ENCODE measurements at places on chromosomes 7 and 10.

- H3K4me3 ChIP-seq: no peak overlapping the region
- peaks cover 35% of the 10 kb centered on the region for H3K4me1 ChIP-seq
- H3K27ac ChIP-seq: no peak overlapping the region
- no peaks in the 10 kb centered on the region for H3K36me3 ChIP-seq
- no peak for DNase-seq
Measured at GRCh38 chr7:129617652-129618051, 6.1 kb downstream of the NRF1 start.

DNA sequence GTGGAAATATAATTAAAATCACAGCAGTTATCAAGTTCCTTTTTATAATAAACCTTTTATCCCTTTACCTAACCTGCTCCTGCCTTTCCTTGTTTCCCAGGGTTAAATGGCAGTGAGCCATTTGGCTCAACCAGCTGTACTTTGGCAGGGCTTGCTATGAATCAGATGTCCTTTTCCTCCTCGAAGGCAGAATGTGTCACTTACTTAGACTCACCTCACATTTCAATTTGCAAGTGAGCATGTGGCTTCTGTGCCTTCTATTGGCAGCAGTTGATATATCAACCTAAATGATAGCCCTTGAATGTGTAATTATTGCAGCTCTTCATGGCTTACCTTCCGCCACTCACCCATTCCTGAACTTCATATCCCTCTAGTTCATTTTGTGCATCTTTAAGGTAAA lies 301.7 kb downstream of the CSTF2T start:
- H3K4me1 ChIP-seq: no peaks in the 10 kb centered on the region
- no peaks in the 10 kb centered on the region for H3K36me3 ChIP-seq
- no peak overlapping the region for H3K4me3 ChIP-seq

- H3K4me3 ChIP-seq: no peak overlapping the region
- no peaks in the 10 kb centered on the region for H3K4me1 ChIP-seq
- no peaks in the 10 kb centered on the region for H3K36me3 ChIP-seq
Measured at GRCh38 chr10:47054974-47055373, 143.7 kb downstream of the PTPN20 start.

DNA sequence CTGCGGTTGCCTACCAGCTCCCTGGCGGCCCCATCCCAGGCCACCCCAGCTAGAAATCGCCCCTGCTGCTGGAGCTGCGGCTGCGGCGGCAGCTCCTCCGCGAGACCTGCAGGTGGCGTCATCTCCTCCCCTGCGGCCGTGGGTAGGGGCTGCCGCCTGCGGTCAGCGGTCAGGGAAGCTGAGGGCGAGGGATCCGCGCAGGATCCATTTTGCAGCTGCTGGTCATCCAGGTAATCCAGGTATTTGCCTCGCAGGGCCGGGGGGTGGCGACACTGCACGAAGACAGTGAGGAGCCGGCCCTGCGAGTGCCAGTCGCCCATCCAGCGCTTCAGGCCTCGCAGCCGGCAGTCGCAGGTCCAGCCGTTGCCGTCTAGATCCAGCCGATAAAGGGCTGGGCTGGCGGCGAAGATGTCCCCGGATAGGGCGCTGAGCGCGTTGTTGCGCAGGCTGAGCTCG lies 1.5 kb downstream of the TRIL start:
- peaks cover 2% of the 10 kb centered on the region for H3K4me1 ChIP-seq
- H3K27ac ChIP-seq: no peak overlapping the region
- DNase-seq: no peak
- peaks cover 48% of the 10 kb centered on the region for H3K27me3 ChIP-seq

- H3K4me1 ChIP-seq: no peaks in the 10 kb centered on the region
- no peak overlapping the region for H3K4me3 ChIP-seq
- no peak overlapping the region for H3K27ac ChIP-seq
- no peaks in the 10 kb centered on the region for H3K36me3 ChIP-seq
- no peak for DNase-seq
Measured at GRCh38 chr7:72042855-72043254, 369.3 kb downstream of the CALN1 start.

DNA sequence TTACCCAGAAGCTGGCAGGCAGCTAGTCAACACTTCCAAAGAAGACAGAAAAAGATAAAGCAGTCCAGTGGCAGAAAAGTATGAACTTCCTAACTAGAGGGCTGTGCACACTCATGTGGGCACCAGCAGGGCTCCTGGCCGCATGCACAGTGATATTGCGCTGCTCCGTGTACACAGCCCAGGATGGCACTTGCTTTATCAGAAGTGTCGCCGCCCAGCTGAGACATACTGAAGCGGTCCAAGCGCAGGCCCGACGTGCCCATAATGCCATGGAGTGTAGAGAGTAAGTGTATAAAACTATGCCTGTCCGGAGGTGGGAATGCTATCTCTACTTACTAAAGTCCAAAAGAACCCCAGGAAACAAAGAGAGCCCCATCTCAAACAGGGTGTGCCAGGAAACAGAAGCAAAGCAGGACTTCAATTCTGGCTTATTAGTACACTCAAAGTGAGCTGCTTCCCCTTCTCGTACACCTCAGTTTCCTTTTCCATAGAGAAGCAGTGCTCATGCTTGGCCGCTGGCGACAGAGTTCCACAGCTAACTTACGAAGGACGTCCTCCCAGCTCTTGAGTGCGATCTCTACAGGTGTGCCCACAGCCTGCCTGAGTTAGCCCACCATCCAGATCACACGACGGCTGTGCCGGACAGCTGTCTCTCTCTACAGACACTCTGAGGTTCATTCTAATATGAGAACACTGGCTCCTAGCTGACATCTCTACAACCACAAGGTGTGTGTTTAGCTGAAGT lies 234.3 kb downstream of the COBL start:
- no peak overlapping the region for H3K4me3 ChIP-seq
- peaks cover 2% of the 10 kb centered on the region for H3K27me3 ChIP-seq

DNA sequence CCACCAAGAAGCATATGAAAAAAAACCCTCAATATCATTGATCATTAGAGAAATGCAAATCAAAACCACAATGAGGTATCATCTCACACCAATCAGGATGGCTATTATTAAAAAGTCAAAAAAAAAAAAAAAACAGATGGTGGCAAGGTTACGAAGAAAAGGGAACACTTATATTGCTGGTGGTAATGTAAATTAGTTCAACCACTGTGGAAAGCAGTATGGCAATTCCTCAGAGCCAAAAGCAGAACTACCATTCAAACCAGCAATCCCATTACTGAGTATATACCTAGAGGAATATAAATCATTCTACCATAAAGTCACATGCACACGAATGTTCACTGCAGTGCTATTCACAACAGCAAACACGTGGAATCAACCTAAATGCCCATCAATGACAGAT lies 46.0 kb downstream of the CNOT4 start:
- no peaks in the 10 kb centered on the region for H3K36me3 ChIP-seq
- H3K27me3 ChIP-seq: no peaks in the 10 kb centered on the region
- DNase-seq: no peak
- H3K4me3 ChIP-seq: no peak overlapping the region
